CD4-positive, alpha-beta T cell treated with Interleukin-4 for 4 hours (primary cell): ENCODE measurements at places on chromosomes 3 and 15.

DNA sequence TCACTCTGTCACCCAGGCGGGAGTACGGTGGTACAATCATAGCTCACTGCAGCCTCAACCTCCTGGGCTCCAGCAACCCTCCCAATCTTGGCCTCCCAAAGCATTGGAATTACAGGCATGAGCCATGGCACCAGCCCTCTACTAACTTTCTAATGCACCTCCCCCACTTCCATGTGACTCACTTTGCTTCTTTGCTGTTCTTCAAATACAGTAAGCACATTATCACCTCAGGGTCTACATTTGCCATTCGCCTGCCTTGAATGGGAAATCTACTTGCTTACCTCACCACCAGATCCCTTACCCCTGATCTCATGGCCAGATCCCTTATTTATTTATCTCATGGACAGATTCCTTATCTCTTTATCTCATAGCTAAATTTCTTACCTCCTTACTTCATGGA, 235.3 kb downstream of the KCNMB2 start:
- DNase-seq = no peak

GRCh38 chr3:134419214-134419959, 45.1 kb upstream of the AMOTL2 start:
- no peak for DNase-seq

GRCh38 chr3:136255672-136256406, 5.7 kb downstream of the PCCB start:
- no peak for DNase-seq

GRCh38 chr3:172546105-172546504, 22.9 kb upstream of the TNFSF10 start:
- no peak for DNase-seq

GRCh38 chr15:67731112-67731721, 94.1 kb upstream of the SKOR1 start:
- no peak for DNase-seq

GRCh38 chr3:178156301-178156700, 379.9 kb upstream of the KCNMB2 start:
- no peak for DNase-seq

DNA sequence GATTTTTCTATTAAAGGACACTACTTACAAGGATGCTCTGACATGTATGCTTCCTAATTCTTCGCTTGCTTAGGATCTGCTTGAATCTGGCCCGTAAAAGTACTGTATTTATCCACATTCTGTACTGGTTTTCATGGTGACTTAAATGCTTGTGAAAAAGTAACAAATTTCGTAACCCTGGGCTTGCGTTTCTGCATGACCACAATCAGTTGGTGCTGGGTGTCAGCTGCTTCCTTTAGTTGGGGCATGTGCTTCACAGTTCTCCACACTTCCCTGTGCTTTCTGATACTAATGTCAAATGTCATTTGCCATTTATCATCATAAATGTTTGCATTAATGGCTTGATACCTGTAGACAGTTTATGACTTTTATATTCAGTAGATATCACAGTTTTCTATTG, 218.4 kb upstream of the MLF1 start:
- DNase-seq = peak; percentile 1

DNA sequence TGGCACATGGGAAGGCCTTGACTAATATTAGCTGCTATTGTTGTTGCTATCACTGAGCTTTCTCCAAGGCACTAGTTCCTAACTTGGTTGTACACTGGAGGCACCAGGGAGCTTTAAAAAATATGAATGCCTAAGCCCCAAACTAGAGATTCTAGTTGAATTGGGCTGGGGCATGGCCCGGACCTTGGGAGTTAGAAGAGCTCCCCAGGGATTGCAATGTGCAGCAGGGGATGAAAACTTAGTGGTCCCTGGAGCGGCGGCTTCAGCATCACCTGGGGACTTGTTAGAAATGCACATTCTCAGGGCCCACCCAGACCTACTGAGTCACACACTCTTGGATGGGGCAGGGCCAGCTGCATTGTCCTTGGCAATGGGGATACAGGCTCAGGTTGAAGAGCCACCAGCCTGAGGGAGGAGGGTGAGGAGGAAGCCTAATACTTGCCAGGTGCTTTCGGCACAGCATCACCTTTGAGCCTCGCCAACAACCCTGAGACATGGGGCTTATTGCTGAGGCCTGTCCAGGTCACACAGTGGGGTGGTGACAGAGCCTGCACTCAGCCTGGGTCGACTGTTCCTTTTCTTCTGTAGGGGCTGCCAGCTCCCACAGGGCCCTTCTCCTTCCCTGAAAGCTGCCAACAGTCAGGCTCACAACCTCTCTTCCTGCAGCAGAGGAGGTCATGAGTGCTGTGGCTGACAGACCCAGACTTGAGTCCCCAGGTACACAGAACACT, 84.5 kb downstream of the ATP2B2 start:
- DNase-seq = no peak

GRCh38 chr15:69060041-69060481, 45.6 kb downstream of the NOX5 start:
- DNase-seq = no peak

DNA sequence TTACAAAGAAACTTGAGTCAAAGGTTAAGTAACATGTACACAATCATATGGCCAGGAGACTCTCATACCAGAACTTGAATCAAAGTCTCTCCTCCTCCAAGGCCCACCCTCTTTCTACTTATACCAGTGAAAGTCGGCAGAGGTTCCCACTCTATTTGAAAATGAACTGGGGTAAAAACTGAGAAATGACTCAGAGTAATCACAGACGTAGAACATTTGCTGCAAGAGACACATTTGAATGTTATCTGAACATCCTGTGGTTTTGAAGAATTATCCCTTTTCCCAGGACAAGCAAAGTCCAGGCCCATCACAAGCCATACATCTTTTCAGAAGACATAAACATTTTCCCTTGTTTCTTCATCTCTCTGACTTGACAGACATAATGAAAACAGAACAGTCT, 55.8 kb downstream of the SHOX2 start:
- no peak for DNase-seq

GRCh38 chr3:45535665-45536064, 58.9 kb upstream of the LIMD1 start:
- DNase-seq = no peak

DNA sequence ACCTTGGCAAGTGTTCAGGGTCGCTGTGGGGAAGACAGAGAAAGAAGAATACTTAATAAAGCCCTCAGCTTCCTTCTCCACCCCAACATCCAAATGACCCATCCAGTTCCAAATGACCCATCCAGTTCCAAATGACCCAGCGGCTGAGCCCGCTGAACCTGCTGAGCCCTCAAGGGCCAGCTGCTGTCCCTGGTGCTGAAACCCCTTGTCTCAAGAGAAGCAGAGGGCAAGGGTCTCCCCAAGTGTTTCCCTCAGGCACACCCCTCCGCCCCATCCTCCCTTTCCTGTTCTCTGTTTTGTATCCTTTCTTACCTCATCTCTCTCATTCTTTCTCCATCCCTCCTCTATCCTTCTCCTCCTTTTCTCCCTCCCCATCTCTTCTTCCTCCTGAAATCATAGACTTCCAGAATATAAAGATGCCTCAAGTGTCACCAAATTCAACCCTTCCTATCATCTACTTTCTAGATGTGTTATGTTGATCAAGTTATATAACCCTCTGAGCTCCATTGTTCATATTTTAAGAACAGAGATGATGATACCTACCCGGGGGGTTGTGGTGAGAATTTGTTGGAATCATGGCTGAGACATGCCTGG, 29.0 kb downstream of the CCDC33 start:
- DNase-seq = no peak

DNA sequence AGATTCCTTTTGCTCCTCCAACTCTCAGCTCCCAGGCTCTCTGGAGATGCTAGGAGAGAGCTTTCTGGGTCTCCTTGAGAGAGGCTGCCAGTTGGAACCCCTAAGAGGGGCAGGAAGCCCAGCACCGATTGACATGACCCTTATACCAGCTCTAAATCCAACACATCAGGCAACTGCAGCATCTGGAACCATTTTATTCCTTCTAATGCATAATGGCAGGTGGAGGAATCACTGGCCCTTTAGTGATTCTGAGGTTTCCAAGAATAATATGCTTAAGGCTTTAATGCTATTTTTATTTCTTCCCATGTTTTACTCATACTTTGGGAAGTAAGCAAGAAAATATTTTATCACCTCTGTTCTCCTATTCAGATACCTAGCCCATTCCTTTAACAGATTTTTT, 60.3 kb upstream of the TEX264 start:
- no peak for DNase-seq

DNA sequence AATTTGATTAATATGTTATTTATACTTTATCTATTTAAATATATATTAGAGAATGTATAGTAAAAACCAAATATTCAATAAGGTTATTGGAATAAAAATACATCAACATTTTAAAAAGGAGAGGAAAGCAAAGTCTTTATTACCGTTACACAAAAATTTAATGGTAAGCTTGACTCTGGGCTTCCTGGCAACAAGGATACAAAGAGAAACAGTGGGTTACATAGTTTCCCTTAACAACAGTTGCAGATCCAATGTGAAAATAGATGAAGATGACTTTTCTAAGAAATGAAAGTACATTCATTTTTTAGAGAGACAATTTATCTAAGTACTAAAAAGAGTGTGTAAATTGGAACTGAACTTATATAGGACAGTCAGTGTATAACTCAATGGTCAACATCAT, 6.0 kb upstream of the PHLDB2 start:
- no peak for DNase-seq

DNA sequence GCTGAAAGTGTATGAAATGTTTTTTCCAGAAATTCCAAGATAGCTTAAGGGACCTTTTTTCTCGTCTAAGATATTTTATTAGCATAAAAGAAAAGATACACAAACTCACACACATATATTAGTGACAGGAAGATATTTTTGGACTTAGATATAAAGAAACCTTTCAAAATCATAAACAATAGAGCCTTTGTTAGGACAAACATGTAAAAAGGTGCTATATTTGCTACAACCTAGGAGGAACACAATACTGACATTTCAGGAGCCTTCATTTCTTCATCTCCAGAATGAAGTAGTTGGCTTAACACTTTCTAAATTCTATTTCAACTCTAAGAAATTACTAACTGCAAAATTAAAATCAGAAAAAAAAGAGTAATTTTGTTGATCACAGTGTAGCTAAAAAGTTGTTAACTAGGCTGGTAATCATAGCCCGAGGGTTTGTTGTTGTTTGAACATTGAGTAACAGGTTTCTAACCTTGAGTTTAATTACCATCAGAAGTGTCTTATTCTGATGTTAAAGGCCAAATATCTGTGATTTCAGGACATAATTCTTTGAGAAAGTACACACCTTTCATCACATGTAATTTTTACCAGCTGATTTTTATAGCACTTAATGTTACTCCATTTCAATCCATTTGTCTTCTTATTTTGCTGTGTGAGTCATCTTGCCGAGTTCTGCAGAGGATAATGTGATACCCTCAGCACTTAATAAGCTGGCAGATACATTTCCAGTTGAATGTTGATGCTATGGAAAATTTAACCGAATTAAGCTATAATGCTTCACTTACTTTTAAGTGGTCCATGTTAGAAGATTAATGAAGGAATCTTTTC, 97.3 kb downstream of the MBNL1 start:
- no peak for DNase-seq

- DNase-seq = no peak
Observed at GRCh38 chr3:160402221-160403027, 3.0 kb downstream of the SMC4 start.

- no peak for DNase-seq
Observed at GRCh38 chr15:70064441-70064840, 33.3 kb downstream of the TLE3 start.

DNA sequence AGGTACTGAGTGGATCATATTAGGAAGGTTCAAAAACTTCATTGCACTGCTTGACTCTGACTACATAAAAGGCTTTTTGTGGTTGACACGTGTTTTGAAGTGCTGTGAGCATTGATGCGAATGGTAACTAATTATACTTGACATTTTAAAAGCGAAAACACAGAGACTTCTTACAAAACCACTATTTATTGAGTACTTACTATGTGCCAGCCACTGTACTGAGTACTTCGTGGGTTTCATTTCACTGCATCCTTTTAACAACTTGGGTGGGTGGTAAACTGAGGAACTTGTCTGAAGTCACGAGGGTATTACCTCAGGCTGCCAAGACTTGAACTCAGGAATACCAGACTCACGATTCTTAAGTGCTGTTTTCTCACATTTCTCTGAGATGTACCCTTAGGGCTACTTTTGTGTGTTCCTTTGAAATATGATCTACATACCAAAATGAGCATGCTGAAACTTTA, 45.3 kb upstream of the PPP4R2 start:
- DNase-seq = peak; percentile 23

GRCh38 chr15:50873935-50874361, 34.5 kb upstream of the AP4E1 start:
- DNase-seq = no peak

- DNase-seq = no peak
Observed at GRCh38 chr3:149058198-149058597, 28.1 kb downstream of the HLTF start.

DNA sequence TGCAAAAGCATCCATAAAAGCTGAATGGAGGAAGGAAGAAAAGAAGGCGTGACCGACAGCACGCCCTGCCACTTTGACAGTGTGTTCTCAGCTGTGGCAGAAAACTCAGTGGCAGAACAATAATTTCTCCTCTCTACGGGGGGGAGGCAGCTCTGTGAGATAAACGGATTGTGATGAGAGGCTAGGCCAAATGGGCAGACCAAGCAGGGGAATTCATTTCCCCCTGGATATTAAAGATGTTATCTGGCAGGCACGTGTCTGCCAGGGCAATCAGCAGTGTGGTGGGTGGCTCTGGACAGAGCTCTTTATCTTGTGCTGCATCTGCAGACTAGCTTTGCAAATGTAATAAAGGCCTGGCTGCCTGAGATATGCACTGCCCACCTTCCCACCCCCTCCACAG, 1.9 kb upstream of the RMDN3 start:
- no peak for DNase-seq

- no peak for DNase-seq
Observed at GRCh38 chr3:25657293-25657692, 7.4 kb downstream of the TOP2B start.

DNA sequence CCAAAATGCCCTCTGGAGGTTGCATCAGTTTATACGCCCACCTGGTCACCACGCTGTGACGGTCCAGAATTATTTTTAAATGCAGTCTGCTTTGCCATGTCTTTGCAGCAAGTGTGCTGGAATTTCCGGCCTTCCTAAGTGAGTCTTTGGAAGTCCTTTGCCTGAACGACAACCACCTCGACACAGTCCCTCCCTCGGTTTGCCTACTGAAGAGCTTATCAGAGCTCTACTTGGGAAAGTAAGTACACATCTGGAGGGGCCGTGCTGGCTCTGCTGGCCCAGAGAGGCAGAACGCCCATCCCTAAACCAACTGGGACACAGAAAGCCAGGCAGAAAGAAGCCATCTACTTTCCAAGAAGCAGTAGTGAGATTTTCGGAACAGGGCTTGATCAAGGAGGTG, 101.8 kb downstream of the LRRK1 start:
- no peak for DNase-seq

DNA sequence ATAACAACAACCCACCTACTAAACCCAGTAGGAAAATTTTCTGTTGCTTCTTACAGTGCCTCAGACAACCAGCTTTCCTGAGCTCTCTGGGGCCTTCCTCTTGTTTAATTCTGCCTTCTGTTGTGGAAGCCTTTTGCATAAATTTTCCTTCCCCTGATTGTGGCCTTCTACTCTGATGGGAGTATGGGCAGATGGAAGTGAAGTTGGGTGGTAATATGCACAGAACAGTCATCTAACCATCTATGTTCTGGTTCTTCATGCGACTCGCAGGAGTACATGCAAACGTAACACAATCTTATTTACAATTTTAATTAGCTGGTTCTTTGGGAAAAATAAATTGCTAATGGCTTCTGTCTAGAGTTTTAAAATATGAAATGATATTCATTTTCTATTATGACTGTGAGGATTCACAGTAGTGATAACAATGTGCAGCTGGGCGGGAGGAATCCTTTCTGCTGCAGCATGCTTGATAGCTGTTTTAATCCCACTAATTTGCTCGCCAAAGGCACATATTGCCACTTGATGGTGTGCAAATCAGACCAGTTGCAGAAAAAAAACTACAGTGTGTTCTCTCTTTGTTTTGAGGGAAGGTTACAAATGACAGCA, 311.5 kb upstream of the ROPN1 start:
- no peak for DNase-seq
